ENCODE measurements at places on chromosomes 4 and X.

DNA sequence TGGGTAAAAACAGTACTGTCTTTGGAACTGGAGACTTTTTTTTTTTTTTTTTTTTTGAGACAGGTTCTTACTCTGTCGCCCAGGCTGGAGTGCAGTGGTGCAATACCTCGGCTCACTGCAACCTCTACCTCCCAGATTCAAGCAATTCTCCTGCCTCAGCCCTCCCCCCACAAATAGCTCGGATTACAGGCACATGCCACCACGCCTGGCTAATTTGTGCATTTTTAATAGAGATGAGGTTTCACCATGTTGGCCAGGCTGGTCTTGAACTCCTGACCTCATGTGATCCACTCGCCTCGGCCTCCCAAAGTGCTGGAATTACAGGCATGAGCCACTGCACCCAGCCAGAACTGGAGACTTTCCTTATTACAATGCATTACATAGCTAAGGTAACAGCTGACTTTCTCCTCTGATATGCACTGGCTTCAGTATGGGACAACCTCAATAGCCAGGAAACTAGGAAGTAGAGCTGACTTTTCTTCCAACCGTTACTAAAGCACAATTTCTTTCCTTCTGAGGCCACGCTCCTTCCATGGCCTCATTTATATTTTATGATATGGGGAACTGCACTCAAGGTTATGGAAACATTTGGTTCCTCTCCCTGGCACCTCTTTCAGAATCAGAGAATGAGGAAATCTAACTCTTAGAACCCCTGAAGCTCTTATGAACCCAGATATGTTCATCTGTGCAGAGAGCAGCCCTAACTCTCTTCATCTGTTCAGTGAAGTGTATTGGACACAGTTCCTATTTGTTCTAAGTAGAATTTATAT is 53.5 kb upstream of the FAM9B start:
- DNase-seq, result no peak

- DNase-seq, result no peak
Measured at GRCh38 chr4:36285784-36286480, 4.5 kb downstream of the DTHD1 start.

GRCh38 chrX:11813341-11813740 is 55.3 kb downstream of the MSL3 start:
- DNase-seq, result no peak

- no peak for DNase-seq
Measured at GRCh38 chr4:94669672-94670664, 87.8 kb upstream of the BMPR1B start.

DNA sequence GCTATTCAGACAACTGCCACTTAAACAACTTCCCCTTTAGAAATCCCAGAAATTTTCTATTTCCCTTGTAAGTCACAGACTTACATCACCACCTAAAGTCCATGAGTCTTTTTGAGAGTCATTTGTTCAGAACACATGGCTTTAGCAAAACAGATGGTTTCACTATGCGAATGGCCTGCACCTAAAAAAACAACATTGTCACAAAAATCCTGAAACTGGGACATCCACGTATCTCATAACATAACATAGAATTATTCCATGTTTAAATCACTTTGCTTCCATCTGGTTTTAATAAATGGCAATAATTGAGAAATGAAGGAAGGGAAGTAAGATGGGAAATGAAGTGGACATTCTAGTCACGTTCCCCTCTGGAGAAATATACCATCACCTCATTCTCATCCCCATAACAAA is 155.3 kb upstream of the EDNRA start:
- DNase-seq, result no peak

- DNase-seq, result no peak
Measured at GRCh38 chr4:175412746-175413145, 399.3 kb downstream of the GPM6A start.

DNA sequence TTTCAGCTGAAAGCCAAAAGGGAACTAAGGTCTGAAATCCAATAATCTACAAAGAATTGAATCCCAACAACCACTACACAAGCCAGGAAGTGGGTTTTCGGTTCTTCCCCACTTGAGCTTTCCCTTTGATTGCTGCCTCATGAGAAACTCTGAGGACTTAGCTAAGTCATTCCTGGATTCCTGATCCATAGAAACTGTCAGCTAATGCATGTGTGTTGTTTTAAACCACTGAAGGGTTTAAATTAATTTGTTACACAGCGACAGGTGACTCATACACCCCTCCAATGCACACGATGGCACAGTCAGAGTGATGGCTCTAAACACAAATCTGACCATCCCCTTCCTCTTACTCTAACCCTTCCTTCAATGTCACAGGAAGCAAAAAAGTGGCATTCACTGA is 282.9 kb downstream of the RAB28 start:
- no peak for DNase-seq

- no peak for DNase-seq
Measured at GRCh38 chr4:14023896-14024295, 396.4 kb upstream of the BOD1L1 start.

- DNase-seq, result no peak
Measured at GRCh38 chr4:96887857-96888256, 1048.0 kb downstream of the PDHA2 start.

DNA sequence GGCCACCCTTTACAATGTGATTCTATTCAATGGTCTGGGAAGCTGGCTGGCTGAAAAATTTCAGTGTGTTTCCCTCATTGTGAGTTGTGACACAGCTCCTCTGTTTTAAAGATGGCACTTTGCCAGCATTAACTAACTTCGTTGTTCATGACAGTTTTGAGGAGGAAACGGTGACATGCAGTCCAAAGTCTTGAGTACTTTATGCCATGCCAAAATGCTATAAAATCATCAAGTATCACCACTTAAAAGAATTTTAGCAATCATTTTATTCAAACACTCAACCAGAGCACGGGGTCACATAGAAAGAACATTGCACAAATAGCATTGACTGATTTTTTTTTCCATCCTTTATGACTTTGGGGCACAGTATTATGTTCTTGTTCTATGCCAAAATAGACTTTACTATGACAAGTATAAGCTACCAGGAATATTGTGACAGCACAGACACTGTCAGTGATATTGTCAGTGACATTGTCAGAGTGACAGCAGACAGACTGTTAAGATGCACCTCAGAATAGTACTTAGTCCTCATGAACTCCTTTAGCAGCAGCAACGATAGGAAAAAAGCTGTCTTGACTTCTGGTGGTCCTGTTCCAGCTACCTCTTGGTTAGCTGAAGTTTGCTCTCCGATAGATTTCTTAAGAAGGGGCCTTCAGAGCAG is 46.7 kb downstream of the CXCL13 start:
- no peak for DNase-seq

DNA sequence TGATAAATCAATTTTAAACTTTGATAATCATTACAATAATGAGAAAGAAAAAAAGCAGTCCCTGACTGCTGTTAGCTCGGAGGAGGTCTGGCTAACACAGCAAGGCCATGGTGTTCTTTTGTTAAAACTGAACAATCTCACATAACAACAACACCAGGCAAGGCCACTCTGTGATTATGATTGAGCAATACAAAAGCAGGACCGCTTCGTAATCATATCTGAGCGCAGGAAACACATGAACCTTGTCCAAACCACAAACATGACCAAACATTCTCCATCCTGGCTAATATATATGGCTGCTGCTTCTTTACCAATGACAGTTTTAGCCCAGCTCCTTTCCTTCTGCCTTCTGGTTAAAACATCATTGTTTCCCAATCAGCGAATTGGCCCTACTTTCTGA is 76.8 kb upstream of the DDX53 start:
- no peak for DNase-seq

DNA sequence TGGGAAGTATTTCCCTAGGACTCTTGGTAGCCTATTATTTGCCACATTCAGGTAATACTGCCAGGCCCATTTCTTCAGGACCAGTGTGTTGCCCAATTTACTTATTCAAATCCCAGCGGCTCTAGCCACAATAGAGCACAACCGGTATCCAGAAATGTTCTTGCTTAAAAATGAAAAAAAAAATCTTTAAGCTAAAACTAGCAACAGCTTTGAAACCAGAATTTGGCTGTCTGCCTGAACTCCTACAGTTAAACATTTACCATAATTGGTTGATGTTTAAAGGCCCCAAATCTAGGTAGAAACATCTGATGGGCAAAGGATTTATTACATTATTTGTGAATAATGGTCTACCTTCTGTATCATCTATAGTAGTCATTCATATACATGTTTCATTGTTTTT is 930 bp upstream of the SLITRK4 start:
- DNase-seq, result no peak

DNA sequence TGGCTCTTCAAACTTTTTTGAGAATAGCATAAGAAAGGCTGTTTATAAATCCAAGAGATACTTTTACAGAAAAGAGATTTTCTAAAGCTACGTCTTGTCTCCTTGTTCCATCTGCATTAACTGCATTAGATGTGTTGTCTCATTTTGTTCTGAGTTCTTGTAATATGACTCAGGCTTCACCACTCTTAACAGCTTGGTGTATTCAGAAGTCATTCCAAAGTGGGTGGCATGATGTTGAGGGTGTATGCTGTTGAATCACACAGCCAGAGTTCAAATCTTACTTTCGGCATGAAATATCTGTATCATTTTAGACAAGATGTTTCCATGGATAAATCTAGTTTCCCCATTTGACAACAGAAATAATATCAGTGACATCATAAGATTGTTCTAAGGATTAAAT is 30.1 kb downstream of the SYTL5 start:
- DNase-seq, result no peak

DNA sequence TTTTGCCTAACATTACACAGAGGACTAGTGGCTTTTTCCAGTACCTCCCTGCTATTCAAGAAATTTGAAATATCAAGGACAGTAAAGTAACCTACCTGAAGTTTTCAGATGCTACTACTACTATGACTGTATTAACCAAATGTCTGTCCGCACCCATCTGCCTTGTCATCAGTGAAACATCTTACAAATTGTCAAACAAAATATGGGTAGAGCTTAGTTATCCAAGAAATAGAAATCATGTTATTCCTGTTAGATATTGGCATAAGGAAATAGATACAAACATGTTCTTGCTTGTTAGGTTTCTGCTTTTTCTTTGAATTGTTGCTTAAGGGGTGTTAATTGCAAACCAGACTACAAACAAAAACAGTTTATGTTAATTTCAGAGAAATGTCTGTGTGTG is 63.9 kb downstream of the PLS3 start:
- no peak for DNase-seq

GRCh38 chr4:52244848-52245247 is 193.7 kb downstream of the SPATA18 start:
- no peak for DNase-seq

DNA sequence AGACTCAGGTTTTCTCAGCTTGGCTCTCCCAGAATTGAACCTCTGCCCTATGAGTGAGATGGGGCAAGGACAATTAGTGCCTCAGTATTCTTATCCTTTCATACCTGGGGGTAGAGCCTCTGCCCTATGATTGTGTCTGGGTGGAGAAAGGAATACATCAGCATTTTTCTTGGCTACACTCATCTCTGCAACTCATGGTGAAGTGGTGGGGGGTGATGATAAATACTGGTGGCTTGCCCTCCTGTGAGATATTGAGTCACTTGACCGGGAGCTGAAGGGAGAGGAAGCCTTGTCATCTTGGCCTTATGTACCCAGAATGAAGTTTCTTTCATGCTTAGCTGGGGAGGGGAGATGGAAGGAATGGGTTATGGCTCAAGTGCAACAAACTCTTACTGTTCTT is 71.3 kb upstream of the ENOX2 start:
- DNase-seq, result no peak

DNA sequence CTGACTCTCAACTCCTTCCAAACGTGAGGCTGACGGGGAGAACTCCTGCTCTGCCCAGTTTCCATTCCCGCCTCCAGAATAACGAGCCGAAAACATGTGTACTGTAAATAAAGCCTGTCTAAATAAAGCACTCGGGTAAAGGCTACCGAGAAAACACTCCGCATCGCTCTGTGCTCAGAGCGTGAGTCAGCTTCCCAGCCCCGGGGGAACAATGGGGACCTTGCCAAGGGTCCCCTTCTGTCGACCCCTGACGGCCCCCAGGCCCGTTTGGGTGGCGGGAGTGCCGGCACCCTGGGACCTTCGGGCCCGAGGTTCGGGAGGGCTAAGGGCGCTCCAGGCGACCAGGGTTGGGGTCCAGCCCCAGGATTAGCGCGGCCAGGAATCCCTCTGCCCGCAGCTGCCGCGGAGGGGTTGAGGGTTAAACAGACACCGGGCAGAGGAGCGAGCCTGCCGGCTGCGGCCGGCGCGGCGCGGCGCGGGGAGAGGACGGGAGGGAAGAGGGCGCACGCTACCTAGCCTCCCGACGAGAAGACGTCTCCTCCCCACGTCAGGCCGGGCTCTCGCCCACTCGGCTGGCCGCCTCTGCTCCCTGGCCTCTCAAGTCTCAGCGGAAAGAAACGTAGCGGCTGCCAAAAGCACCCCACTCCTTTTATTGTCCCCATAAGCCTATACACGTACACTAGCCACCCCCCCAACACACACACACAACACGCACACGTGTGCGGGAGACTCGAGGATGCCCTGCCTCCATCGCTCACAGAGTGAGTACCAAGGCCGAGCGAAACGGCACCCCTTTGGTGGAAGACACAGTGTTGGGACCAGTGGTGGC is 85.5 kb downstream of the BCOR start:
- no peak for DNase-seq

All from coronary artery (tissue), 2 donors.